Activated CD8-positive, alpha-beta memory T cell treated with anti-CD3 and anti-CD28 coated beads for 4 hours (primary cell): ENCODE measurements at places on chromosomes 7 and 10.

- peak; percentile 65 for DNase-seq
Observed at GRCh38 chr7:1473864-1474512, 14.7 kb upstream of the MICALL2 start.

DNA sequence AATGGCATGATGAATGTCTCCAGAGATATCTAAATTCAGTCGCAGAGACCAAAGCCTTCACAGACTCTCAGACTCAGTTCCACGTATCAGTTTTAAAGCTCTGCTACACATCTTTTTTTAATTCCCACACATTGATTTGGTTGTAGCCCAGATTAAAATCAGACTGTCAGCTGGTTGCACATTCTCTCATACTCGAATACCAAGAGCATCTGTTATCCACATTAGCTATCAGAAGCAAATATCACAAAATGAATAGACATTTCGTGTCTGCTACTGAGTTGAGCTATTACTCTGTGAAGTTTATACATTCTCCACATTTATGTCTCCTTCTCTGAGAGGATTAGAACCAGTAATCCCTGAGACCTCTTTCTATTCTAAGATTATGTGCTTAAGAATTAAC lies 229.2 kb downstream of the GPAM start:
- no peak for DNase-seq

GRCh38 chr10:44279426-44280126 lies 105.3 kb downstream of the CXCL12 start:
- no peak for DNase-seq

DNA sequence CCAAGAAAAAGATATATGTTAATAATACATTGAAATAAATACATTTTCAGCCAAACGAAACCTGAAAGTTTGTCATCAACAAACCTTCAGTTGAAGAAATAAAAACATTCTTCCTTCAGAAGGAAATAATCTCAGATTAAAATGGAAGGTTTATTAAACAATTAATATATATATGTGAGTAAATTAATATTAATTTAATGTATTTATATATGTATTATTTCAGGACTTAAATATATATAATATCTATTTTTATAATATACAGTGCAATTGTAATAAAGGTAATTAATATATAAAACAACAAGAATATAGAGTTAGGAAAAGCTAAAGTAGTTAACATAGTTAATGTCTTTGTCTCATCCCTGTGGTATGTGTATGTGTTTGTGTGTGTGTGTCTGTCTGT lies 102.2 kb upstream of the CDC14C start:
- DNase-seq: no peak

GRCh38 chr7:24158975-24159374 lies 125.0 kb upstream of the NPY start:
- no peak for DNase-seq

DNA sequence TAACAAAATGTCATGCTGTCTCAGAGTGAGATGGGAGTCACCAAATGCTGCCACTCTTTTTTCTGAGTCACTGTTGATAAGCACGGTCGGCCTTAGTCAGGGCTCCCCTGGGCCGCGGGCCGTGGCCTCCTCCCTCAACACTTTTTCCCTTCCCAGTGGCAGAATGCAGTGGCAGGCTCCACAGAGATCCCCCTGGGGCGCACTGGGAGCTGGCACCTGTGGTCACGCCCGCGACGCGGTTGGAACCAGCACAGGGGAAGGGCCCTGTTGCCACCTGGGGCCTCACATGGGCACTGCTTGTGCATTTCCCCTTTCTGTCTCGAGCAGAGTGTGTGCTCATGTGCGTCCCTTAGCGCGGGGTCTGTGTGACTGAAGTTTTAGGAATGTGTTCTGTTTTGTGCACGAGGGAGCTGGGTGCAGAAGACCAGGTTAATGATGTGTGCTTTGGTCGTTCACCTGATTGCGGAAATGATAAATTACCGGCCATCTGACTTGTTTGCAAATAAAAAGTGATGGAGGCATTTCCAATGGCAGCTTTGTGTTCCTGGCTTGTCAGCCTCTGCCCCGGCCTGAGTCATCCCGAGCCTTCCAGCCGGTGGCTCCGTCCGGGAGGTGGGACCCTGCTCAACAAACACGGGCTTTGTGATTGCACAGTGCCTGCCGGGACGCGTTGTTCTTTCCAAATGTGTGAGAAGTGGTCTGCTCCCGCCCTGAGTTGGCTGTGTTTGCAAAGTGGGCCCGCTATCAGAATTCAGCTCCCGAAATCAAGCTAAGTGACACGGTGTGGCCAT lies 100.7 kb downstream of the NKX6-2 start:
- DNase-seq: no peak

DNA sequence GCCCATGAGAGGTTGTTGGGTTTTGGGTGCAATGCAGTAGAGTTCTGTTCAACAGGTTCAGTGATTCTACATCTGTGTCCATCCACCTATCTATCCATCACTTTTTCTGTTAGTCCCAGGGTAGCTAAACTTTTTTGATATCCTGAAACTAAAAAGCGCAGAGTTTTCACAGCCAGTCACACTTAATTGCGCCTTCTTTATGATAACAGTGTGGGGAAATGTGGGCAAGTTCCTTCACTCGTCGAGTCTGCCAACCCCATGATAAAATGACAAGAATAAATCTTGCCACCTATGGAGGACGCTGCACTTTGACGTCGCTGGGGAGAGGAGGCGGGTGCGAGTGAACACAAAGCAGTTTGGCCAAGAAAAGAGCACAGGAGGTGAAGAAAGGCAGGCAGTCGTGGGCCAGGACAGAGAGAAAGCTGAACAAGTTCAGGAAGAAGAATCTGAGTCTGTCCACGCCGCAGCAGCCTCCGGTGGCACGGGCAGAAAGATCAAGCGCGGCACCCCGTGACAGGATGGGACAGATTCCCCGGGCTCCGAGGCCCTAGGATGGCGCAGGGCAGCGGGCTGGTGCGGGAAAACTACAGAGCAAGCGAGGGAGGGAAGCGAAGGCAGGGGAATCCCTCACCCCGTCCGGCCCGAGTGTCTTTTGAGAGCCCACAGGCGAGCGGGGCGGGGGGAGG lies 9.2 kb downstream of the SP8 start:
- no peak for DNase-seq

DNA sequence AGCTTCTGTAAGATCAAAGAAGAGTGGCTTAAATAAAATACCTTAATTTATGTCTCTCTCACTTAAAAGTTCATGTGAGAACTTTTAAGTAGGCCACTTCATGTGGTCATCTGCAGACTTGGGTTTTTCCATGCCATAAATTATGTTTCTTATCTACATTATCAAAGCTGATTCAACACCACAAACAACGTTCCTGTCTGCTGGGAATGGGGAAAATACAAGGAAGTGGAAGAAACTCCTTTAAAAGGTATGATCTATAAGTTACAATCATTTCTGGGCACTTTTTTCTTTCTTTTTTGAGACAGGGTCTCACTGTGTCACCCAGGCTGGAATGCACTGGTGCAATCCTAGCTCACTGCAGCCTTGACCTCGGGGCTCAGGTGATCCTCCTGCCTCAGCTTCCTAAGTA lies 16.9 kb upstream of the OTUD1 start:
- DNase-seq: no peak

GRCh38 chr7:116998567-116999175 lies 45.4 kb downstream of the ST7 start:
- no peak for DNase-seq

GRCh38 chr7:156001496-156002260 lies 189.4 kb upstream of the SHH start:
- no peak for DNase-seq

DNA sequence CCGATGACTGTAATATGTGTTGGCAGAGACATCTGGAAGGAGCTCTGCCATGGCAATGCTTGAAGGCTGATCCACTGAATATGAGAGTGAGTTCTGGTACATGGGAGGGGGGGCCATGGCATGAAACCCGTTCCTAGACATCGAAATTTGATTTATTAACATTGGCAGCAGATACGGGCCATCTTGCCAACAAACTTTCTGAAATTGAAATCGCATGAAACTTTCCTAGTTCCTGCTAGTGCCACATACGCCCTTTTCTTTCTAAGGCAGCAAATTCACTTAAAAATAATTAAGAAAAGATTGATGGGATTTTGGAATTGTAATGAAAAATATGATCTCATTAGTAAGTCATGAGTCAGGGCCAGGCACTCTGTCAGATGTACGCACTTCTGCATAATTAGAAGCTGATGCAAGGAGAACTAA lies 91.8 kb upstream of the KMT2C start:
- DNase-seq: no peak

DNA sequence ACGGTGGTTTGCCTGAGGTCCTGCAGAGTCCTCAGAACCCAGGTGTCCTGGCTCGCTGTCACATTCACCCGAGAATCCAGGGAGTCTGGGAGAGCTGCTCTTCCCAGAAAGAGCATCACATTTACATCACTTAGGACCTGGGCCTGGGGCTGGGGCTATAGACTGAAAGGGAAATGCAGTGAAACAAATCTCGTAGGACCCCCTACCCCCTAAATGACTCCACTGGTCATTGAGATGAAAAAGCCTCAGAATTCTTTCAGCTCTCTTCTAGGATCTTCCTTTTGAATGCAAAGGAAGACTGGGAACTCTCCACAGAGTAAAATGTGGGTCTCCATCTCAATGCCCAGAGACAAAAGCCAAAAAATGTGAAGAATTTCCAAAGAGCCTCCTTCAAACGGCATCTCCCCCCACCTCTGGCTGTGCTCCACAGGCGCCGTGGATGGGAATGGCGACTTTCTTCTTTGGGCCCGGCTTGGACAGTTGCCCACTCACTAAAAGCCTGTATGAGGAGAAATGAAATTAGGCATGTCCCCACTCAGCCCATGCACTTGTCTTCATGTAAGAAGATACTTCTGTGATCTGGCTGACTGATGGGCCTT lies 49.0 kb upstream of the PODXL start:
- DNase-seq: no peak

- no peak for DNase-seq
Observed at GRCh38 chr7:148402159-148402558, 188.4 kb upstream of the C7orf33 start.

GRCh38 chr7:151518105-151518946 lies 1.4 kb downstream of the RHEB start:
- DNase-seq: peak; percentile 20

DNA sequence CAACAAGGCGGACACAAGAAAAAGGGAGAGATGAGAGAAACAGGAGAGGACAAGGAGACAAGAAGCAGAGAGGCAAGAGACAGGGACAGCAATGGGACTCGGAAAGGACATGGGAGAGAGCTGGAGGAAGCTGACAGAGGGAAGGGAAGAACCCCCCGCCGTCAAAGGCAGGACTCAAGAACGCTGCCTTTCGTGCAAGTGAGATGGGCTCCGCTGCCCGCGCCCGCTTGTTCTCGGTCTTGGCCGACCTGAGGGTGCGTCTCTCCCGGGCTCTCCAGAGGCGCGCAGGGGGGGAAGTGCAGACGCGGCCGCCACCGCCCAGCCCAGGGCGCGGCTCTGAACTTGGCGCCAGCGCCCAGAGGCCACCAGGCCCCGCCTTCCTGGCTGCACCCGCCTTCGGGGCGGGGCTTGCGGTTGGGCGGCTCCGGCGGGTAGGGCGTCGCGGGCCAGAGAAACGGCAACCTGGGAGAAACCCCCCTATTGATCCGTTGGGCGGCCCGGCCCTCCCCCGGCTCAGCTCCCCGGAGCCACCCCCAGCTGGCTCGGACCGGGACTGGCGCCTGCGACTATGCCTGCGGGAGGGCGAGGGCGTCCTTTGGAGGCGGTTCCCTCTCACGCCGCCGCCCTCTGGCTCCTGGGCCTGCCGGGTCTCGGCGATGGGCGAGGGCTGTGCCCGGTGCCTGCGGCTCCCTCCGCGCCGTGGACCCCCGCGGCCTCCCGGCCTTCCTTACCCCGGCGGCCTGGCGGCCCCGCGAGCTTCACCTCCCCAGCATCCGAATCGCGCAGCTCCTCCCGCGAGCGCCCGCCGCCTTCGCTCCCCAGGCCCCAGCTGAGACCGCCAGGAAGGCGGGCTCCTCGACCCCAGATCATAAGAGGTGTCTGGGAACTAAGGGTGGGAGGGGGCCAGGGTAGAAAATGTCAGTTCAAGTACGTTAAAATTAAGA lies 2.2 kb upstream of the ANTXRL start:
- peak; percentile 35 for DNase-seq

- DNase-seq: no peak
Observed at GRCh38 chr10:48938281-48938680, 1.4 kb downstream of the LRRC18 start.

- DNase-seq: no peak
Observed at GRCh38 chr10:78361031-78361430, 327.4 kb downstream of the RPS24 start.

GRCh38 chr7:123215350-123215749 lies 15.6 kb upstream of the SLC13A1 start:
- no peak for DNase-seq

- DNase-seq: no peak
Observed at GRCh38 chr7:28088032-28088431, 92.6 kb downstream of the JAZF1 start.

- DNase-seq: no peak
Observed at GRCh38 chr7:36448781-36449379, 59.2 kb downstream of the ANLN start.

DNA sequence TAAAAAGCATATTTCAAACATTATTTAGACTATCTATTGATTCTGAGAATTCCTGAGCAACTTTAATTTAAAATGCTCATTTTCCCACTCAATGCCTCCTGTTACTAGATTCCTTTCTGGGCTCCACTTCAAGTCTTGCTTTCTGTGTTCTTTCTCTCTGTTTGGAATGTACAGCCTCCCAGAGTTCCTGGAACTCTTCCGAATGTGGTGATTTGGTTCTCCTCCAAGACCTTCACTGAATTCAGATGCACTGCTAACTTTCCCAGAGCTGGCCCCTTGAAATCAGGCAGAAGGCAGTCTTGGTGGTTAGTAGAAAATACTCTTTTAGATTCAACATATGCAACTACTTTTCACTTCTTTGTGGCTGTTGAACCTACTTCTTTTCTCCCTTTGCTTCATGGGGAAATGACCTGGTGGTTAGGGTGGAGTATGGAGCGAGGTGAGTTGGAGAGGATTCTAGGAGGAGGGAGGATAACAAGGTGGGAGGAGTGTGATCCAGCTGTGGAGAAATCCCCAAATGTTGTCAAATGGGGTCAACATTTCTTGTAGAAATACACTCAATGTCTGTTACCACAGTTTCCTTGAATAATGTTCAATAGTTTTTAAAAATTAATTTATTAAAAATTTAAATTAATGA lies 27.9 kb upstream of the CCDC7 start:
- no peak for DNase-seq
